ENCODE measurements at places on chromosomes 5 and 9.

DNA sequence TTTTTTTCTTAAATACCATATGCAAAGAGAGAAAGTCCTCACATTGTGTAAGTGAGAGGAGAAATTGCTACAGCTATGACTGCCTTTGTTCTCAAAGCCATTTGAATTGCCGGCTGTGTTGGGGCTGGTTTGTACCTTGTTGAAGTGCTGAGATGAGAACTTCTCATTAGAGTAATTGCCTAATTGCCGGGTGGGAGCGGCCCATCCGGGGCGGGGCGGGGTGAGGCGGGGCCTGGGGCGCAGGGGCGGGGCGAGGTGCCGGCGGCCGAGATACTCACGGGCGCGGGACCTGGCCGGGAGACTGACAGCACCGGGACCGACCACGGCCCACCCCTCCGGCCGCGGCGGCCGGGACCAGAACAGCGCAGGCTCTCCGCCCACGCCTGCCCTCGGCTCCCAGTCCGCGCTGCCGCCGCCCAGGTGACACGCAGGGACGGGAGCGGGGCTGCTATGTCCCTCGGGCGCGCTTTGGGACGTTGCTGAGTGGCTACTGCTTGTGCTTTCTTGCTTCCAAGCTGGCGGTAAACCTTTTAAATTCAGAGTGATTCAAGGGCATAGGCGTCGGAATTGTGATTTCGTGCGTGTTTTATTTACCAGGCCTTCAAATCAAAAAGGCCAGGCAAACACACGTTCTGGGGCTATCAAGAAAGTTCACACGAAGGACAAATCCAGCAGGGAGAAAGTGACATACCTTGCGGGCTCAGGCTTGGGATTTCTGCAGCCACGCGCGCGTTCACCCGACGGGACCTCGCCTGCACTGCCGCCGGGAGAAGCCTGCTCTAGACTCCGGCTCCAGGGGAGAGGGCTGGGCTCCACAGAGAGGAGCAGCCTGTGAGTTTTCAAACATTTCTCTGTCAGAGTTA, 269.1 kb downstream of the FANCC start:
- no peak overlapping the region for H3K27ac ChIP-seq
- H3K4me1 ChIP-seq = 0 out of 2 replicates have a peak, but pooled peaks cover 4% of the 10 kb centered on the region
- H3K4me3 ChIP-seq = peak overlapping the region; percentile 86
- H3K36me3 ChIP-seq = no peaks in the 10 kb centered on the region
- DNase-seq = no peak

GRCh38 chr9:93122721-93123221, 11.3 kb downstream of the NINJ1 start:
- DNase-seq = no peak
- H3K27ac ChIP-seq = no peak overlapping the region
- no peak overlapping the region for H3K4me3 ChIP-seq
- H3K27me3 ChIP-seq = no peaks in the 10 kb centered on the region

DNA sequence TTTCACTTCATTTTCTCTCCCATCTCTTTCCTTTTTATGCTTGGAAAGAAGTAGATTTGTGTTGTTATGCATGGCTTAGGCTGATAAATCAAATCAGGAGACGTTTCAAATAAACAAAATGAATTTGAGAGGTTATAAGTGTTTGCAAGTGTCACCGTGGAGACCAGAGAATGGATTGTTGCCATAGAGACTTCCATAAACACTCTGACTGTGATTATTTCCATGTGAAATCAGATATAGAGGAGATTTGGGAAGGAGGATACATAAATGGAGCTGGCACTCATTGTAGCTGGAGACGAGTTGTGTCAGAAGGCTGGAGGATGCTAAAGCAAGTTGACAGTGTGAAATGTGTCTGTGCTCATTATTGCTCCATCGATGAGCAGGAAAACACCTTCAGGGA, 84.2 kb upstream of the PCSK1 start:
- no peaks in the 10 kb centered on the region for H3K4me1 ChIP-seq
- no peak for DNase-seq
- no peak overlapping the region for H3K4me3 ChIP-seq
- no peak overlapping the region for H3K27ac ChIP-seq
- no peaks in the 10 kb centered on the region for H3K27me3 ChIP-seq

DNA sequence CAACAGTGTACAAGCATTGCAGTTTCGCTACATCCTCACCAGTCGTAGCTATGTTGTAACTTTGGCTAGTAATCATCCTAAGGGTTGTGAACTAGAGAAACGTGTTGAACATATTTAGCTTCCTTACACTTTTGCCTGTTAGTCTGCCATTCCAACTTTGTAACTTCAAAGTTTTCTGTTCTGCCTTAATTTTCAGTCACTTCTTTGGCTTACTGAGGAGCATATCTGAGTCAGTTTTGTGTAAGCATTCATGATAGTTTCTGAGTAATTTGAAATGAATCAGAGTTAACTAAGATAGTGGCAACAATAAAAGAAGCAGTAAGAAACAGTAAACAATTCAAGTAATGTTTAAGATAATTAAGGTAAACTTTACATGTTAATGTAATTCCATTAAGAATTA, 58.9 kb upstream of the MCCC2 start:
- no peaks in the 10 kb centered on the region for H3K27me3 ChIP-seq
- no peak overlapping the region for H3K27ac ChIP-seq
- H3K4me3 ChIP-seq = no peak overlapping the region
- no peaks in the 10 kb centered on the region for H3K4me1 ChIP-seq
- peaks cover 3% of the 10 kb centered on the region for H3K36me3 ChIP-seq
- DNase-seq = no peak

DNA sequence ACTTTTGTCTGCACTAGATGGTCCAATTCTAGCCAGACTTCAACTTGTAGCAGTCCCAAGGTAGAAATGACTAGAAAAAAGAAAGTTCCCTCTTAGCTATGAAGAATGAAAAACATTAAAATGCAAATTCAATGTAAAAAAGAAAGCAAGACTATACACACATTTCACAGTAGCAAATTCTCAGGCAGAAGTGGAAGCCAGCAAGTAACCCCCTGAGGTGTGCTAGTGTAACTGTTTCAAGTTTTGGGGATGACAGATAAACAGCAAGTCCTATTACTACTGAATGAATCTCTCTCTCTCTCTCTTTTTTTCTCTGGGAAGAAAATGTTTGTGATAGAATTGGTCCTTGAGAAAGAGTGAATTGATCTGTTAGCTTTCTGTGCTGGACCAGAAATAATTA, 185.6 kb downstream of the EFNA5 start:
- no peaks in the 10 kb centered on the region for H3K36me3 ChIP-seq
- H3K27ac ChIP-seq = no peak overlapping the region
- H3K27me3 ChIP-seq = no peaks in the 10 kb centered on the region
- no peak overlapping the region for H3K4me3 ChIP-seq

- peaks cover 9% of the 10 kb centered on the region for H3K4me1 ChIP-seq
- H3K27ac ChIP-seq = no peak overlapping the region
- no peaks in the 10 kb centered on the region for H3K27me3 ChIP-seq
- DNase-seq = no peak
- peak overlapping the region; percentile 30 for H3K4me3 ChIP-seq
Observed at GRCh38 chr9:130266236-130267098, 907 bp downstream of the HMCN2 start.

DNA sequence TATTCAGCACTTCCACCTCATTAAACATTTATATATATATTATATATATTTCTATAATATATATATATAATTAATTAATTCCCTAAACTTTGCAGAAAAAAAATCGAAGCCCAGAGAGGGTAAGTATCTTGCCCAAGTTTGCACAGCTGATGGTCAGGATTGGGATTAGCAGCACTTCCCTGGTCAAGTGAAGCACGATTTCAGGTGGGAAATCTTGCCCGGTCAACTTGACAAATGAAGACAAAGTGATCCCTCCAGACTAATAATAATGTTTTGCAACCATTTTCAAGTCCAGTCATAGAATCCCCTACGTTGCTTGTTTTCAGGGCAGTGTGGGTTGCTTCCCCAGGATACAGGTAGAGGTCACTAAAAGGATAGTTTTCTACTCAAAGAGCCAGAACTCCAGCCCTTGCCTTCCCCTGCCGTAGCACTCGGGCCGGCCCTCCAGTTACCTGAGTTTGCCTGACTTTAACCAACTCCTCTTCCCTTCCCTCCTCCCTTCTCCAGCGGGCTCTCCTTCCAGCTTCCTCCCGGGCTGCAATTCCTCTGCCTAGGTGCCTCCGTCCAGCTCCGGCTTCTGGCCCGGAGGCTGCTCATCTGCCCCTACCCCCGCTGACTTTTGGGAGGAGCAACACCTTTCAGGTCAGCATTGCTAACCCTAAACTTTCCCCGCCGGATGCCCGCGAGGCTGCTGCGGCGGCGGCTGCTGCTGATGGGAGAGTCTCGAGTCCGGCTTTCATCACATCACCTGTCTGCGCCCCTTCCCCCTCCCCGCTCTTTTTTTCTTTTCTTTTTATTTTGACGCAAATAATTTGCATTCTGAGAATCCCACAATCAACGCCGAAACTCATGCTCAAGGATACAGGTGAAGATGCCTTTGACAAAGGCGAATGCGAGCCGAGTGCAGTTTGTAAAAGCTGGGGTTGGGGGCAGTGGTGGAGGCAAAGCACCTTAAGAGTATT, 930 bp downstream of the PRLR start:
- peak overlapping the region; percentile 38 for H3K4me3 ChIP-seq
- no peaks in the 10 kb centered on the region for H3K36me3 ChIP-seq
- H3K27ac ChIP-seq = no peak overlapping the region
- H3K27me3 ChIP-seq = no peaks in the 10 kb centered on the region
- DNase-seq = peak; percentile 45
